ENCODE measurements at places on chromosomes 4 and X.

- H3K4me3 ChIP-seq: no peak overlapping the region
- no peak overlapping the region for H3K27ac ChIP-seq
- H3K36me3 ChIP-seq: peaks cover 45% of the 10 kb centered on the region
- no peak for DNase-seq
- H3K4me1 ChIP-seq: no peaks in the 10 kb centered on the region
Measured at GRCh38 chr4:108029016-108029720, 39.5 kb downstream of the HADH start.

- peaks cover 24% of the 10 kb centered on the region for H3K36me3 ChIP-seq
- H3K27me3 ChIP-seq: no peaks in the 10 kb centered on the region
- no peak overlapping the region for H3K4me3 ChIP-seq
- no peak for DNase-seq
- no peaks in the 10 kb centered on the region for H3K4me1 ChIP-seq
Measured at GRCh38 chr4:151676301-151676700, 84.5 kb downstream of the GATB start.

DNA sequence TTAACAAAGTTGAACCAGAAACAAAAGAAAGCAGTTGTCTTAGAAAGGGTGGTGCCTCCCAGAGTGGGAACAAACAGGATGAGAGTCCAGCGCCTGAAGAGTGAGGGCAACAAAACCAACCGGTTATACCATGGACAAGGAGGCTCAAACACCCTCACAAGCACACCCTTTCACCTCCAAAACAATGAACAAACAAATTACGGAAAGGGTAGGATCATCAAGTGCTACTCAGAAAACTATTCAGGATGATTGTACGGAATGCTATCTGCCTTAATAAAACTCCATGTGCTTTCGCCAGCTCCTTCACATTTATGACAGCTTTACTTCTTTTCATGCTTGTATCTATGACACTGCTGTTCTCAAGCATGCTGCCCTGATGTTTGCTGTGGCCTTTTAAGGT is 26.8 kb downstream of the SLC39A8 start:
- no peak for DNase-seq
- H3K27me3 ChIP-seq: no peaks in the 10 kb centered on the region
- peaks cover 12% of the 10 kb centered on the region for H3K4me1 ChIP-seq
- H3K27ac ChIP-seq: no peak overlapping the region
- H3K36me3 ChIP-seq: peaks cover 10% of the 10 kb centered on the region

DNA sequence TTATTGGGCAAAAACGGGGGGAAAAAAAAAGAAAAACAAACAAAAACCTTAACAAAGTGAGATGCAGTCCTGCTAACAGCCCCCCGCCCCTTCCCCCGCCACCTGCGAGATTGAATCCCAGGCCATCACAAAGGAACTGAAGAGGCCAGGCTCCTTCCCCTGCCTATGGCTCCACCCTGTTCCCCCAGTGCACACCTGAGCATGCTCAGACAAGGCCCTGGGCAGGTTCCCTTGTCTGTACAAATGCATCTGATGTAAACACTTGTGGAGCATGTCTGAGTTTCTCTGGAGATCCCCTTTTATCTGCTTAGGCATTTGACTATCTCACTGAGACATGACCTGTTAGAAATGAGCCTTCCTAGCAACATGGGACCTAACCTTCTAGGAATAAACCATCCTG is 983.7 kb upstream of the PABPC4L start:
- H3K4me3 ChIP-seq: no peak overlapping the region
- DNase-seq: no peak
- no peaks in the 10 kb centered on the region for H3K36me3 ChIP-seq
- H3K4me1 ChIP-seq: no peaks in the 10 kb centered on the region
- H3K27ac ChIP-seq: no peak overlapping the region
- no peaks in the 10 kb centered on the region for H3K27me3 ChIP-seq

DNA sequence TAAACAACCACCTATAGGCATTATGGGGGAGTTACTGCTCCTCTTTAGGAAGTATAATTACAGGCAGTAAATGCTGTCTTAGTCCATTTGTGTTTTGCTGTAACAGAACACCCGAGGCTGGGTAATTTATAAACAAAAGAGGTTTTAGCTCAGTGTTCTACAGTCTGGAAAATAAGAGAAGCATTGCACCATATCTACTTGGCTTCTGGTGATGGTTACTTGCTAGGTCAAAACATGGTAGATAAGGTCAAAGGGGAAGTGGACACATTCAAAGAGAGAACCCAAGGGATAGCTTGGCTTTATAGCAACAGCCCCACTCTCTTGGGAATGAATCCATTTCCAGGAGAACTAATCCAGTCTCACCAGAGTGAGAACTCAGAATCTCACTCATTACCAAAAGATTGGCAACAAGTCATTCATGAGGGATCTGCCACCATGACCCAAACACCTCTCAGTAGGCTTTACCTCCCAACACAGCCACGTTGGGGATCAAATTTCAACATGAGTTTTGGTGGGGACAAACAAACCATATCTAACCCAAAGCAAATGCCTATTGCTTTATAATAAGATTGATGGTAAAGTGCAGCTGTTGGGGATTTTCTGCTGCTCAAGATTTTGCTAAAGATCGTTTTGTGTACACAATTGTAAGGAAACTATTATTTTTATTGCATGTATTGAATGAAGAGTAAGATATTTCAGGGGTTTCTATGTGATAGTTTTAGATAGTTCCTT is 32.6 kb downstream of the STAG2 start:
- H3K4me3 ChIP-seq: no peak overlapping the region
- peak overlapping the region; percentile 86 for H3K27ac ChIP-seq
- peaks cover 22% of the 10 kb centered on the region for H3K4me1 ChIP-seq
- DNase-seq: no peak
- no peaks in the 10 kb centered on the region for H3K27me3 ChIP-seq
